MM.1S (cell line): ENCODE measurements at places on chromosomes 3 and 15.

DNA sequence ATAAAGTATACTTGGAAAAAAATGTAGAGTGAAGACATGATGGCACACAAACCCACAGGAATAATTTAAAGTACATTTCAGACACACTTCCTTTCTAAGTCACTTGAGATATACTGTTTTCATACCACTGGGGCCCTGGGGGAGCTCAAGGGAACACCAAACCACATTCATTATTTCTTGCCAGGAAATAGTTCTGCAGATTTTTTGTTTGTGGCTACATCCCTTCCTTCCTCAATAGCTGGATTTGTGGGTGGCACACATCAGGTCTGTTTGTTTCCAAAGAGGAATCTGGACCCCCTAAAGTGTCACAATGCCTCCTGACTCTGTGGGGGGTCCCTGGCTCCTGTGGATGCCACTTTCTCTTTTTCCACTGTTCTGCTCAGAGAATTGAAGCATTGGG, 153.5 kb upstream of the COL8A1 start:
- no peak overlapping the region for H3K4me3 ChIP-seq
- no peaks in the 10 kb centered on the region for H3K4me1 ChIP-seq
- no peaks in the 10 kb centered on the region for H3K27me3 ChIP-seq
- H3K27ac ChIP-seq: no peak overlapping the region

- H3K27ac ChIP-seq: no peak overlapping the region
- H3K4me3 ChIP-seq: no peak overlapping the region
- H3K27me3 ChIP-seq: no peaks in the 10 kb centered on the region
- no peak for DNase-seq
- H3K4me1 ChIP-seq: no peaks in the 10 kb centered on the region
Observed at GRCh38 chr15:71686221-71687050, 123.9 kb upstream of the NR2E3 start.

DNA sequence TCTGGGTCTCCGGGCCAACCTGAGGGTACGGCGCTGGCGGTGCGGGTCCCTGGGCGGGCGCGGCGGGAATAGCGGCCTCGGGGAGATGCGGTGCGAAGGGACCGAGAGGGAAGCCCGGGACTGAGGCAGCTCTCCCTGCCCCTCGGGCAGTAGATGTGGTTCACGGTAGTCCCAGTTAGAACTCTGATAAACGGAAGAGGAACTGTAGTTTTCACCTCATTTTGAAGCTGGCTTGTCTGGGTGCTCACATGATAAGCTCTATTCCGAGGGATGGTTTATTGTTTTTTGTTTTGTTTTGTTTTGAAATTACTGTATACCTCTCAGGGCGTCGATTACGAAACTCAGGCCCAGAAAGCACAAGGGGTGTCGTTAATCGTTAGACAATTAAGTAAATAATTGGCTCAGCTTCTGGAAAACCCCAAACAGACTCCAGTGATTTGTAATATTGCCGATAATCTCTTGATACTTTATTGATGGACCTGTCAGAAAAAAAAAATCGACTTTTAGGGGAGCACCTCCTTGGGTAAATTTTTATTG, 413 bp downstream of the NUSAP1 start:
- H3K27me3 ChIP-seq: no peaks in the 10 kb centered on the region
- peak; percentile 51 for DNase-seq
- no peaks in the 10 kb centered on the region for H3K36me3 ChIP-seq
- peaks cover 8% of the 10 kb centered on the region for H3K4me1 ChIP-seq

DNA sequence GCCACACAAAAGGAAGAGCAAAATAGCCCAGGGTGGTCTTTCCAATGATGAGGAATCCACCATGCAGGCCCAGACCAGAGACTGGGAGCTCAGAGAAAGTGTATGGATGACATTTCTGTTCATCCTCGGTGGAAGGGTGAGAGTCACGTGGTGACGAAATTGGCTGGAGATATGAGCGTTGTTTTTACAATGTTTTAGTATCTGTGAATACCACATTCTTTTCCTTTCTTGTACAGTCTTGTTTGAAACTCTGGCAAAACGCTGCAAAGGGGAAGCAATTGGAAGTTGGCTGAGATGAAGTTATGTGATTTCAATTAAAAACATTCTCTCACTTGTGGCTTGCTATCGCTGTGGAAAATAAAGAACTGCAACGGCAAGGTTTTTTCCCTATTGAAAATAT, 137.5 kb downstream of the MAGI1 start:
- H3K36me3 ChIP-seq: no peaks in the 10 kb centered on the region
- H3K27me3 ChIP-seq: no peaks in the 10 kb centered on the region
- no peak overlapping the region for H3K4me3 ChIP-seq
- DNase-seq: no peak
- no peaks in the 10 kb centered on the region for H3K4me1 ChIP-seq

- H3K27ac ChIP-seq: peak overlapping the region; percentile 65
- 0 out of 2 replicates have a peak, but pooled peaks cover 10% of the 10 kb centered on the region for H3K36me3 ChIP-seq
- H3K4me3 ChIP-seq: peak overlapping the region; percentile 31
- peak; percentile 83 for DNase-seq
- no peaks in the 10 kb centered on the region for H3K27me3 ChIP-seq
Observed at GRCh38 chr3:172061724-172062184, 22.4 kb downstream of the FNDC3B start.

- no peak overlapping the region for H3K4me3 ChIP-seq
- no peaks in the 10 kb centered on the region for H3K27me3 ChIP-seq
- peaks cover 16% of the 10 kb centered on the region for H3K4me1 ChIP-seq
- no peaks in the 10 kb centered on the region for H3K36me3 ChIP-seq
- no peak overlapping the region for H3K27ac ChIP-seq
- no peak for DNase-seq
Observed at GRCh38 chr15:74431645-74432044, 2.1 kb downstream of the SEMA7A start.

GRCh38 chr15:69881766-69882165, 216.0 kb downstream of the TLE3 start:
- peak overlapping the region; percentile 58; the same call in 1 of the 2 replicates for H3K27ac ChIP-seq
- no peaks in the 10 kb centered on the region for H3K36me3 ChIP-seq
- no peaks in the 10 kb centered on the region for H3K27me3 ChIP-seq
- DNase-seq: peak; percentile 47
- H3K4me3 ChIP-seq: no peak overlapping the region

- H3K4me3 ChIP-seq: no peak overlapping the region
- no peak for DNase-seq
- H3K27me3 ChIP-seq: no peaks in the 10 kb centered on the region
- no peaks in the 10 kb centered on the region for H3K36me3 ChIP-seq
- no peak overlapping the region for H3K27ac ChIP-seq
Observed at GRCh38 chr3:111910806-111911205, 51.7 kb downstream of the PHLDB2 start.

DNA sequence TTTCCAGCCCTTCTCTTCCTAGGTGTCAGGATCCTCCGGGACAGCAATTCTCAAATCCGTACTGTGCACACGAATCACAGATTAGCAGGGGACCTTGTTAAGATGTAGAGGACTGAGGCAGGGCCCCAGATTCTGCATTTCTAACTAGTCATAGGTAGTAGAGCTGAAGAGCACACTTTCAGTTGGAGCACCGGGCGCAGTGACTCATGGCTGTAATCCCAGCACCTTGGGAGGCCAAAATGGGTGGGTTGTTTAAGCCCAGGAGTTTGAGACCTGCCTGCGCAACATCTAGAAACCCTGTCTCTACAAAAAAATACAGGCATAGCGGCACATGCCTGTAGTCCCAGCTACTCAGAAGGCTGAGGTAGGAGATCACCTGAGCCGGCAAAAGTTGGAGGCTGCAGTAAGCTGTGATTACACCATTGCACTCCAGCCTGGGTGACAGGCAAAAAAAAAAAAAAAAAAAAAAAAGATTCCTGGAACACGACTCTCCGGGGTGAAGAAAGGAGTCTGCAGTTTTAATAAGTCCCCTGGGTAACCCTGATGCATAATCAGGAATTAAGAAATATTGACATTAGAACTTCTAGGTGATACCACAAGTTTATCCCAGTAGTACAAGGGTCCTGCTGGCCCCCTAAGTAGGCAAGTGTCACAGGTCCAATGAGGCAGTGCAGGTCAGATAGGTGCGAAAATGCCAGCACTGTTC, 21.4 kb upstream of the IGDCC3 start:
- H3K36me3 ChIP-seq: no peaks in the 10 kb centered on the region
- no peak for DNase-seq
- no peak overlapping the region for H3K27ac ChIP-seq
- no peak overlapping the region for H3K4me3 ChIP-seq
- no peaks in the 10 kb centered on the region for H3K4me1 ChIP-seq

GRCh38 chr3:170905862-170906261, 2.6 kb downstream of the EIF5A2 start:
- H3K36me3 ChIP-seq: no peaks in the 10 kb centered on the region
- no peak overlapping the region for H3K4me3 ChIP-seq
- H3K27me3 ChIP-seq: no peaks in the 10 kb centered on the region
- no peak for DNase-seq

DNA sequence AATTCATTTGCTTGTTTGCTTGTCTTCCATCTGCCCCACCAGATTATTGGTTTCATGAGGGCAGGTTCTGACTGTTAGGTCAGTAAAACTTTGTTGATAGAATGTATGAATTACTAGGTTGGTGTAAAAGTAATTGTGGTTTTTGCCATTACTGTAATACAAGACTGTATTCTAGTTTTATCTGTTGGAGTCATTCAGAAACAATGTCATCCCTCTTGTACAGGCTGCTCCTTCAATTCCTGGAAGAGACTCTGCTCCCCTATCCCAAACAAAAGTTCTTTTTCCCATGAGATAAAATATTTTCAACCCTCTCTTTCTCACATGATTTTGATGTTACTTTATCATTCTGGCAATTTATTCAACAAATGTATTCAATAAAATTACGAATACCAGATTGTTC, 115.0 kb downstream of the CHST2 start:
- H3K4me1 ChIP-seq: no peaks in the 10 kb centered on the region
- H3K27me3 ChIP-seq: no peaks in the 10 kb centered on the region
- no peak for DNase-seq
- no peaks in the 10 kb centered on the region for H3K36me3 ChIP-seq
- H3K27ac ChIP-seq: no peak overlapping the region

DNA sequence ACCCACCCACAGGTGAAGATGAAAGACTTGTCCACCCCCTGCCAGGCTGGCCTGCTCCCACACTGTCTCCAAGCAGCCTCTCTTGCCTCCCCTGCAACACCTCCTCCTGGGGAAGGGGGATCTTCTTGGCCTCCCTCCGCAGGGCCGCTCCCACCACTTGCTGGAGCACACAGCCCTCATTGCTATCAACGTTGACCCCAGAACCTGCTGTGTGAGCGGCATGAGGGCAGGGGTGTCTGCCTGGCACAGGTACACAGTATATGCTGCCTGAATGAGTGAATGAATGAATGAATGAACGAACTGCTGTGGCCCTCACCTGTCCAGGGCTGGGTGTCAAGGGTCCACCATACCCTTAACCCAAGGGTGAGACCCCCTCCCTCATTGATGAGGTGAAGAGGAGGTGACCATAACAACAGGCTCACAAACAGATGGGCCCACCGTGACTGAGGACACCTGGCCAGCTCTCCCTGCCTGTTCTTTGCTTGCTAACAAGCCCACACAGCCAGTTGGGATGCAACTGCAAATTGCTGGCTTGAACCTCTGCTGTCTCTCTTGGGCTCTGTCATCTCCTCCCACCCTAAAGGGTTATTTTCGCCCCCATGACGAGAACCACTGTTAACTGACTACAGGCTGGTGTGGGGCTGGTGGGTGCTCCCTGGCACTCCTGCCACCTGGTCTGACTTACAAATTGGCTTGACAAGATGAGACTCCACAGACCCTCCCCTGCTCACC, 22.5 kb downstream of the SLC41A3 start:
- no peaks in the 10 kb centered on the region for H3K4me1 ChIP-seq
- no peak overlapping the region for H3K4me3 ChIP-seq
- no peak overlapping the region for H3K27ac ChIP-seq
- no peaks in the 10 kb centered on the region for H3K36me3 ChIP-seq
- H3K27me3 ChIP-seq: no peaks in the 10 kb centered on the region

GRCh38 chr15:79436037-79436780, 4.1 kb downstream of the MINAR1 start:
- H3K4me3 ChIP-seq: no peak overlapping the region
- no peak for DNase-seq
- no peaks in the 10 kb centered on the region for H3K27me3 ChIP-seq
- no peak overlapping the region for H3K27ac ChIP-seq
- H3K4me1 ChIP-seq: peaks cover 10% of the 10 kb centered on the region; the same call in 1 of the 2 replicates
- no peaks in the 10 kb centered on the region for H3K36me3 ChIP-seq

DNA sequence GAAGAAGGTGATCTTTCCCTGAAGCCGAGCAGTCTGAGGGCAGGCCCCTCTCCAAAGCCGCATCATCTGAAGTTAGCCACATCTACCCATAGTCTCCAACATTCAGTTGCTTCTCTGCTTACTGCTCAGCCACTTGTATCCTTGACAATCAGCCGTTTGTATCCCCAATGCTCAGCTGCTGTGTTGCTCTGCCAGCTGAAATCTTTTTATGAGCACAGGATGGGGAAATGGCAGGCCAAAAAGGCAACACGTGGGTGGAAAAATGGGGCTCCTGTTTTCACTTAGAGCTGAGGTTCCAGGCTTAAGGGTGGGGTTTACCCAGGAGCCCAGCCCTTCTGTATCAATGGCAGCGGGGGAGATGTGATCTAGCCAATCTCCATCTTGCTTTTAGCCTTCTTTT, 36.3 kb downstream of the METTL6 start:
- H3K27ac ChIP-seq: no peak overlapping the region
- H3K4me1 ChIP-seq: peaks cover 15% of the 10 kb centered on the region
- H3K27me3 ChIP-seq: no peaks in the 10 kb centered on the region
- no peak for DNase-seq
- no peaks in the 10 kb centered on the region for H3K36me3 ChIP-seq

GRCh38 chr15:73602992-73603391, 30.2 kb downstream of the NPTN start:
- H3K4me3 ChIP-seq: no peak overlapping the region
- H3K27ac ChIP-seq: no peak overlapping the region
- H3K36me3 ChIP-seq: no peaks in the 10 kb centered on the region
- no peak for DNase-seq
- H3K4me1 ChIP-seq: peaks cover 7% of the 10 kb centered on the region; the same call in 1 of the 2 replicates
